ENCODE measurements at places on chromosomes 2 and 18. TPM values are rescaled to one million over a fixed set of nuclear protein-coding genes. Genes with fewer than 3 reads are reported as not detected.

The SMAD2 gene
- 383 TPM for total RNA-seq

The PTH2R gene
- total RNA-seq = 0.10 TPM

The TCF23 gene
- total RNA-seq = not detected

The HMSD gene
- 19.7 TPM for total RNA-seq

The CERKL gene
- total RNA-seq = not detected

The ALPI gene
- total RNA-seq = not detected

The FBXO48 gene
- 1.4 TPM for total RNA-seq

The NEDD4L gene
- total RNA-seq = 3.4 TPM

The IL36RN gene
- total RNA-seq = not detected

The WDFY1 gene
- 17.9 TPM for total RNA-seq

The C1QL2 gene
- not detected for total RNA-seq

The CNGA3 gene
- total RNA-seq = not detected

The TLX2 gene
- 1.2 TPM for total RNA-seq

The BOLL gene
- 0.51 TPM for total RNA-seq

The PRSS56 gene
- total RNA-seq = not detected

The MAP2 gene
- not detected for total RNA-seq

The DSEL gene
- total RNA-seq = 0.03 TPM

The CCL20 gene
- 3.2 TPM for total RNA-seq

The CCBE1 gene
- total RNA-seq = 0.02 TPM

The MITD1 gene
- total RNA-seq = 45.3 TPM

The ATP9B gene
- total RNA-seq = 26.1 TPM

The GPR155 gene
- 2.7 TPM for total RNA-seq

The FN1 gene
- total RNA-seq = 2.7 TPM

The RETSAT gene
- 25.9 TPM for total RNA-seq

The COL4A3 gene
- not detected for total RNA-seq

The PMS1 gene
- 54.4 TPM for total RNA-seq

The UGT1A7 gene
- not detected for total RNA-seq

The MC5R gene
- not detected for total RNA-seq

The EMILIN1 gene
- 1.5 TPM for total RNA-seq

The FBLN7 gene
- 29.6 TPM for total RNA-seq

The ABCB11 gene
- not detected for total RNA-seq

The IL18RAP gene
- 37.1 TPM for total RNA-seq

The ADD2 gene
- total RNA-seq = 6.9 TPM

The DSG4 gene
- total RNA-seq = not detected

The TSPYL6 gene
- total RNA-seq = not detected

The REG3A gene
- total RNA-seq = not detected

The CAVIN2 gene
- total RNA-seq = not detected

The SOX11 gene
- not detected for total RNA-seq

The CACNB4 gene
- 0.83 TPM for total RNA-seq

The ACTG2 gene
- total RNA-seq = 0.26 TPM

The OSBPL6 gene
- 1.5 TPM for total RNA-seq

The OR6B3 gene
- total RNA-seq = not detected

The ANKRD30B gene
- total RNA-seq = not detected

The CRACDL gene
- total RNA-seq = 0.32 TPM

The POTEC gene
- not detected for total RNA-seq

The DUSP19 gene
- 1.0 TPM for total RNA-seq

The CHRND gene
- not detected for total RNA-seq

The TM4SF20 gene
- total RNA-seq = not detected

The AQP4 gene
- not detected for total RNA-seq

All from activated T-helper 1 cell treated with anti-CD3 and anti-CD28 coated beads, Interleukin-12 subunit alpha, Interleukin-12 subunit beta, Interleukin-2, Interleukin-4 antibody, amounts not matched to agents 30 ng/mL and 10 ng/mL and 1 ng/mL, durations not matched to agents 14 hours and 24 hours and 36 hours (primary cell).